ENCODE measurements at places on chromosomes 3 and 15.

DNA sequence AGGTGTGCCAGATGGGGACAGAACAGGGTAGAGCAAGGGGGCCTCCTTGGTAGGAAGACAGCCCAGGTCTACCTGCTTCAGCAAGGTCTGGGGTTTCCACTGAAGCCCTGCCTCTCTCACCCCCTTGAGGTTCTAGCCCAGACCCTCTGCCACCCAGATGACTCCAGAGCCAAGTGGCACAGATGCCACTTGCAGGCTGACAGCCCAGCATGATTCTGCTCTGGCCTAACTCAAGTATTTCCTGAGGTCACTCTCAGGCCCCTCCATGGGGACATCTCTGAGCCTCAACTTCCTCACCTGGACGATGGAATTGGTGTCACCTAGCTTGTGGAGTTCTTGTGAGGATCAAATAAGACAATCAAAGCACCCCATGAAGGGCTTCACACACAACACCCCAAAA is 23.9 kb downstream of the PLXNB1 start:
- DNase-seq = no peak

GRCh38 chr3:10833855-10834414 is 17.9 kb downstream of the SLC6A11 start:
- no peak for DNase-seq

- DNase-seq = peak; percentile 64
These were observed 4.4 kb upstream of the CD200R1 start for GRCh38 chr3:112979244-112979832.

DNA sequence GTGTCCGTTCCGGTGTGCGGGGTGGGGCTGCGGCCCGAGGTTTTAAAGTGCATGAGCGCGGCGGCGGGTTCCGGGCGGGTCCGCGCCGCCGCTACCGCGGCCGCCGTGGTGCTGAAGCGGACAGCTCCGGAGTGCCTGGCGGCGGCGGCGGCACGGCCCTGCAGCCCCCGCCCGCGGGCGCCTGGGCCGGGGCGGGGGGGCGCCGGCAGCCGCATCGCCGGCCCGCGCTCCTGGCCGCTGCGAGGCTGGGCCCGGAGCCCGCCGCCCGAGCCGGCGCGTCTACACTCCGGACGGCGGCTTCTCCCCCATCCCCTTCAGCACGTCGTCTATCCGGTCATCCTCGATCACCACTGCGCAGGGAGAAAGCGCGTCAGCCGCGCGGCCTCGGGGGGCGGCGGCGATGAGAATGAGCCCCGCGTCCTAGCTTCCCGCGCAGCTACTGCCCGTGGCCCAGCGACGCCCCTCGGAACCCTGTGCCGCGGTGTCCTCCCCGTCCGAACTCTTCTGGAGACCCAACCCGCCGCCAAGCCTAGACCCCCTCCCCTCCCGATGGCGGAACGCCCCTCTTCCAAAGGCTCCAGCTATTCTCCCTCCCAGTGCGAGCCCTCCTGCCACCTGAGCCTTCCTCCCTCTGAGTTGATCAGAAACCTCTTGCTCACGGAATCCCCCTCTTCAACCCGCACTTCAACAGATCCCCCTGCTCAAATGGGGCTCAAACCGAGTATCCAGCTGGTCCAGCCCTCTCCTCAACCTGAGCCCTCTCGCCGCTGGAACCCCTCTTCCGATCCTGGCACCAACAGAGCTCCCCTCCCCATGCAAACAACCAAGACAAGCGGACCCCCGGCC is 1.3 kb downstream of the CAMK2N2 start:
- DNase-seq = peak; percentile 78

GRCh38 chr3:150783316-150783715 is 20.3 kb upstream of the SIAH2 start:
- DNase-seq = no peak

GRCh38 chr3:153343988-153344782 is 182.2 kb downstream of the RAP2B start:
- DNase-seq = no peak

DNA sequence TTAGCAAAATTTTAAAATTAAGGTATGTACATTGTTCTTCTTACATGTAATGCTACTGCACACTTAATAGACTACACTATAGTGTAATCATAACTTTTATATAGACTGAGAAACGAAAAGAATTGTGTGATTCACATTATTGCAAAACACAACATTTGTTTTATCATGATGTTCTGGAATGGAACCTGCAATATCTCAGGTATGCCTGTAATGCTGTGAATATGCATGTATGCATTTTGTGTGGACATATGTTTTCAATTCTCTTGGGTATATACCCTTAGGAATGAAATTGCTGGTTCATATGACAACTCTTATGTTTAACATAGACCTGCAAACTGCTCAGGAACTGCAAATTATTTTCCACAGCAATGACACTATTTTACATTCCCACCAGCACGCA is 38.6 kb upstream of the TJP1 start:
- DNase-seq = no peak

GRCh38 chr3:66481071-66482017 is 19.5 kb downstream of the LRIG1 start:
- no peak for DNase-seq

DNA sequence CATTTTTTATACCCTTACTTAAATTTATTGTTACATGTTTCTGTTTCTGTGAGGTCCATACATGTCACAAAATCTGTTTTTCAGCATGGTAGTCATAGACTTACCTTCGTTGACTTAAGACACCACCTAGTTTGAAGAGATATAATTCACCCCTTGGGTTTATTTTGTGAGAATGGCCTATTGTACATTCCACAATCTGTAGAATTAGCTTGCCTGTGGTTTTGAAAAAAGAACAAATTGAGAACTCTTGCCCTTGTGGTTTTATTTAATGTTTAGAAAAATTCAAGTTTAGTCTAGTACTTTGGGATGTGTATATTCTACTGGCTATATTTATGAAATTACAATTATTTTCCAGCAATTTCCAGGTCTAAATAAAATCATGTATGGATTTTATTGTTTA is 31.6 kb downstream of the FILIP1L start:
- no peak for DNase-seq

DNA sequence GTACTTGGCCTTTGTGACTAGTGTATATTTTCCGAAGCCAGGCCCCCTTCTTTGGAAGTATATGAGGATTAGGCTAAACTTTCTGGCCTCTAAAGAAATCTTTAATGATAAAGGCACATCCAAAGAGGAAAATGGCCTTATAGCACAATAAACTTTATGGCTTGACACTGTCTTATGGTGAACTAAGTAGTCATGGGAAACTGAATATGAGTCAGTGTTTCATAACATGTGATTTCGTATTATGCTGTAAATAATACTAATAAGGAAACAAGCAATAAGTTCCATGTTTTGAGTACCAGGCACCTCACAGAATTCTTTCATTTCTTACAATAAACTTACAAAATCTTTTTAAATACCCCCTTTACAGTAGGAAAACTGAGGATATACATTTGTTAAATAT is 8.2 kb downstream of the ZPLD1 start:
- DNase-seq = peak; percentile 23

DNA sequence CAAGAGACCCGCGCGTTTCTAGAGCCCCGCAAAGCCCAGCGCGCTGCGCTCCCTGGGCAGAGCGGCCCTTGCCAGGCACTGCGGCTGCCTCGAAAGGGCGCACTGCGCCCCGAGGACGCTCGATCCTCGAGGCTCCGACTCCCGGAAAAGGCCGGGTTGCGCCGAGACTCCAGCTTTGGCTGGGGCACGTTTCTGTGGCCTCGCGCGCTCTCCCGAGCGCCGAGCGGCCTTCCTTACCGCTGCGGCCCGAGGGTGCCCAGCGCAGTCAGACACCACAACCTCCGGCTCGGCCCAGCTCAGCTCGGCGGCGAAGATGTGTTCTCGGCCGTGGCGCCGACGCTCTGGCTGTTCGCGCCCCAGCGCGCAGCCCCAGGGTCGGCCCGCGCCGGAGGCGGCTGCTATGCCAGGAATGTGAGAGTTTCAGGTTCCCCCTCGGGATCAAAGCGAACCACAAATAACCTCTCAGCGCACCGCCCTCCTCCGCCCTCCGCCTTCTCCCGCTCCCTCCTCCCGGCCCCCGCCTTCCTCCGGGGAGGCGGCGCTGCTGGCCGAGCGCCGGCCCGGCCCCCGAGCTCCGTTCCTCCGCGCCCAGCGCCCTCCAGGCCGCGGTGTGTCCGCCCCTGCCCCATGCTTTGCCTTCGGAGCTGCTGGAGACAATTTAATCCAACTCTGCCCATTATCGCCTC is at the start of gene AMOTL2:
Gene AMOTL2, minus strand, starts transcription at position 343 of the 686 bp plus-strand sequence. CDS start 3,014 bp downstream, outside the sequence.
- peak; percentile 47 for DNase-seq
